SK-N-SH treated with all-trans-retinoic acid at 6 μM for 48 hours (cell line): ENCODE measurements at places on chromosomes 12 and 14.

- ATAC-seq: no peak
These were observed 257.8 kb upstream of the ARHGAP5 start for GRCh38 chr14:31819281-31819680.

DNA sequence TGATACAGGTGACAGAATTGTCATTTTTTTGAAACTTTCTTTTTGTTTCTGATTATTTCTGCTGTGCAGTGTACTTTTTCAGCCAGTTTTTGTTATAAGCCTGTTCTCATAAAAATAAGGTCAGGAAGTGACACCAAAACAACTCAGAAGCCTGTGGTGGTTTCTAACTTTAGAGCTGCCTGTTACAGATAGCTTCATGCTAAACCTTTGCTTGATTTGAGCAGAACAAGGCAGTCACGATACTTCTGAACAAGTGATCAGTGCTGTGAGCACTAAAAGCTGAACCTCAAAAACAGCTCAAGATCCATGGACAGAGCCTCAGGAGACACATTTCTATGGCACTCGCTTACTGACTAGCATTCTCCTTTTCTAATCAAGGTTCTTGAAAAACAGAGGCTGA, 82.0 kb downstream of the PRKCH start:
- ATAC-seq: no peak

DNA sequence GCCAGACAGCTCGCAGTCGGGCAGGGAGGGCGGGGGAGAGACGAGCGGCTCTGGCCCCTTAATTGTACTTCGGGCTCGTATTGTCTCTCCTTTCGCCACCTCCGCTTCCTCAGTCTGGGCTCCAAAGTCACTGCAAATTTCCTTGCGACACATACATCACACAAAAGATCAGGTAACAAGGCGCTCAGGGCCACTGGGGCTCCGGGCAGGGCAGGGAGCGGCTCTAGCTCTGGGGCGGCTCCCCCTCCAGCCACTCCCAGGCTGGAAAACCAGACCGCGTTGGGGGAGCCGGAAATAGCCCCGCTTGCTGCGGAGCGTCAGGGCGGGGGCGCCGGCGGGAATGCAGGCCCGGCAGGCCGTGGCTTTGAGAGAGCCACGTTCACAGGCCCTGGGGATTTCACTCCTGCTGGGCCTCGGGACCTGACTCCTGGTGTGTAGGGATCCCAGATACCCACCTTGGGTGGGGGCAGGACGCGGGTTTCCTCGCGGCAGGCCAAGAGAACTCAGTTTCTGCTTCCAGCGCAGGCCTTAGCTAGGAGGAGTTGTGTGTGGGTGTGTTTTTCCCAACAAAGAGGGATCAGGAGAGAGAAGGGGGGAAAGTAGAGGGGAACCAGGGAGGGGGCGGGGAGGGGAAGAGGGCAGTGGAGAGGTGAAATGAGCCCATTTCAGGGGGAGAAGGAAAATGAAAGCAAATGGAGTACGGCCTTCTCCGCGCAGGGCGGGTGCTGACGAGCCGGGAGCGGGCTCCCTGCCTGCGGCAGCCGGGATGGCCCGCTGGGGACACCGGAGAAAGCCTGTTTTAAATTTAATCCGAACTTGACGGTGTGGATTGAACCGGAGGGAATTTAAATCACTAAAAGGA, 4.4 kb upstream of the HOXC9 start:
- ATAC-seq: peak; percentile 6; the same call in 2 of the 3 replicates

GRCh38 chr12:45651029-45651428, 78.5 kb upstream of the ARID2 start:
- ATAC-seq: no peak

DNA sequence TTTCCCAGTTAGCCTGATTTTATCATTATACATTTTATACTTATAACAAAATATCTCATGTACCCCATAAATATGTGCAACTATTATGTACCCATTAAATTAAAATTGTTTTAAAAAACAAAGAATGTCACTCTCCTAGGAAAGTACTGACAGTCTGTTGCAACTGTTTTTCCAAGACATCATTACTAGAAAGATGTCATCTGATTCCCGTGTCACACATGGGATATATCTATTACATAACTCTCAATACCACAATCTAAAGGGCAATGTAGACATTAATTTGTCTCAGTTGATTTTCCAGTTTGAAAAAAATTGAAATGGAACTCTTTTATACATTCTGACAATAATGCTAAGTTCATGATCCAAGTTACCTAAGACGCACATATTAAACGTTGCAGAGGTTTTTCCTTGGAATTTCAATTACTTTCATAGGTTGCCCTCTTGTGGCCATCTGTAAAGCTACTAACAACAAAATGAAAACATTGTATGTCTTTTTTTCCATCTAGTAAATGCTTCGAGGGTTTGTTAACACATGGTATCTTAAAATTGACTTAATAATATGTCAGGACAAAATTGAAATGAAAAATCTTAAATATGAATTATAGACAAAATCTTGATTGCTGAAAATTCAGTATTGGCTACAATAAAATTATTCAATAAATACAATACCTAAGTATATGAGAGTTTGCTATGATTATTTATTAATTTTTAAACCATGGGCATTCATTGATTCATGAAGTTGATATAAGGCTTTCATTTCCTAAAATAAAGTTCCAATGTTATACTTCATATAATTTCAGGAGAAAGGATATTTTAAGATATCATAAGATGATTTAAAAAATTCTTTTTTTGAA, 131.6 kb downstream of the PPFIA2 start:
- ATAC-seq: peak; percentile 75

DNA sequence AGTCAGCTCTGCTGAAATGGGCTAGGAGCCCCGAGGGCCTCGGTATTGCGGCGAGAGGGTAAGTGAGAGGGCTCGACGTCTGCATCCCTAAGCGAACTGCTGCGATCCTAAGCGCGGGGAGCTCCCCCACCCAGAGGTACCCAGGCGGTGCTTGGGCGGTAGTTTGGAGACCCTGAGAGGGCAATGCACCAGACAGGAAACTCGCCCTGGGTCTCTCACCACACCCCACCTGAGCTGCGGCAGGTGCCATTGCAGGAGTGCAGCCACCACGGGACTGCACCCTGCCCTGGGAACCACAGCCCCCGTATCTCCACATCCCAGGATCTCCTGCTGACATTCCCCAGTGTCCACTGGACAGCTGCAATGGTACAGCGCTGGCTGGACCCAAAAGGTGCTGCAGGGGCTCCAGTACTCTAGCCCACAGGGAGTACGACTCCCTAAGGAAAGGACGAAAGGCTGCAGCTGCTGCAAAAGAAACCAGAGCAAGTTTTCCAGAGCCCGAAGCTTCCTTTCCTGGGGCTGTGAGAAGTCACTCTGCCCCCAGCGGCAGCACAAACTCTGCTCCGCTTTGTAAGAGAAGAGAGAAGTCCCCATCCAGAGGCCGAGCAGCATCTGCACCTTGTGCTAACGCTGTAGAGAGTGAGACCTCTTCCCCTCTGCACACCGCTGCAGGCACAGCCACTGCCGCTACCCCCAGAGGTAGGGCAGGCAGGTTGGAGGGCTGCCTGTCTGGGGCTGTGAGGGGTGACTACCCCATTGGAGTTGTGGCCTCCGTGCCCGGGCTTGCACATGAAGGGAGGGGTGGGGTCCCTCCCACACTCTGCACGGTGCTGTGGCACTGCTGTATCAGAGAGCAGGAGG, 31.1 kb upstream of the MON2 start:
- peak; percentile 94 for ATAC-seq

DNA sequence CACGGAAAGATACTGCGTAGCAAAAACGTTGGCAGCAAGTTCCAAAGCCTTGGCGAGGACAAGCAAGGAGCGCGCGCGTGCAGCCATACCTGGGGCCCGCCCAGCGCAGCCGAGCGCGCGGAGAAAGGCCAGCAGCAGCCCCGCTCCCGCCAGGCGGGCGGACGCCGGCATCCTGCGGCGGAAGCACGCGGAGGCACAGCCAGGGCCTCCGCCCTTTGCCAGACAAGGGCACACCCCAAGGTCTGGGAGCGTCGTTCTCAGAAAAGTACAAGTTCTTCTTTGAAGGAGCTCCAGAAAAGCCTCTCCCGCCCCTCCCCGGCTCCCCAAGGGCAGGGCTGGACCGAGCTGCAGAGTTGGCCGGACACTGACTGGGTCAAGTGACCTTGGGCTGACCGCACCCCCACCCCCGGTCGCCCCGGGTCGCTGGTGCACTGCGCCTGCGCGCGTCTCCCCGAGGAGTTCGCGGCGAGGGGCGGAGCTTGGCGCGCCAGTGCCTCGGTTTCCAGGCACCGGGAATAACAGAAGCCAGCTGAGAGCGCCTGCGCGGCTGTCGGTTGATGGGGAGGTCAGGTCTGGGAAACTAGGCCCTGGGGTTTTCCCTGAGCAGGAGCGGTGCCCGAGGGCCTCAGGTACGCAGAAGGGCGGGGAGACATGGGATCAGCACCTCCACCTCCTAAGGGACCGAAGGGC, at the start of gene ZC2HC1C:
Gene ZC2HC1C, plus strand, starts transcription at position 521 of the 690 bp plus-strand sequence. CDS start 933 bp downstream, outside the sequence.
- peak; percentile 84 for ATAC-seq

GRCh38 chr14:53384536-53384935, 231.4 kb upstream of the DDHD1 start:
- ATAC-seq: no peak

GRCh38 chr12:38905480-38906351, at the start of gene CPNE8:
Gene CPNE8 (minus strand): TSS chr12:38905591. CDS start chr12:38905534, 57 bp downstream.
- peak; percentile 33 for ATAC-seq

DNA sequence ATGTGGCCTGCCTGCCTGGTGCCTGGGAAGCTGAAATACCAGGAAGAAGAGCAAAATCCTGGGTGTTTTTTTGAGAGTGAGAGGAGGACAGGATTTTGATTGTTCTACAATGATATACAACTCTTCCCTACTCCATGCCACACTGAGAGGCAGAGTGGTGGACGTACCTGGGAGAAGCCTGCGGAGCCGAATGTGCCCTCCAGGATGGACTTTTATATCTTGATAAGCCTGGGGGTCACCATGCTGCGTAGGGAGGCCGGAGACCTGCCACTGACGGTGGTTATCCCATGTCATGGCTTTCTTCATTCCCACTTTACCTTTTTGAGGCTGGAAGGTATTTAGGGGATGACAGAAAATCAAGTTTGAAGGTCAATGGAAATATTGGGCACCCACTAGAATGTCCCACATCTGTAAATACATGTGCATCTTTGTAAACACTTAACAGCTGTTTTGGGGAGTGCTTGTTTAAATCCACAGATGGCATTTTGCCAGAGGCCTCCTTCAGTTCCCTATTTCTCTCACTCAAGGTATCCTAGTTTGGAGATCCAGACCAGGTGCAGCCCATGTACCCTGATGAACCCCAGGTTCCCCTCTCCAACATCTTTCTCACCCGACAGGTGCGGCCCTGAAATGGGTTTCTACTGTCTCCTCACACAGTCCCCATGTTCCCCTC, 1.1 kb upstream of the GLT1D1 start:
- no peak for ATAC-seq

DNA sequence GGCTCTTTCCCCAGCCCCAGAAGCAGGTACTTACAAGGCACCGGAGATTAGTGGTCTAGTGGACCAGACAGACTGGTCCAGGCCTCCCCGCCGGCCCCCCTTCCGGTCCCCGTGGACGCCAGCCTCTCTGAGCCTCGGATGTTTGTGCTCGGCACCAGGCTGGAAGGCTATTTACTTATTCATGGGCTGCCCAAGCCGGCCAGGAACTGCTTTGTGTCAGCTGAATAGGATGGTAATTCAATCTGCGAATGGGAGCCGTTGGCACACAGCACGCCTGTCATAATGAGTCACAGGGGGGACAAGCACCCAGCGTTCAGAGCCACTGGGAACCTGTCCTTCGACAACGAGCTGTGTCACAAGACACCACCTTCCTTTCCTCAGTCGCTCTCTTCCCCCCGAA, 82.3 kb downstream of the RIMBP2 start:
- ATAC-seq: peak; percentile 61; the same call in 1 of the 3 replicates

DNA sequence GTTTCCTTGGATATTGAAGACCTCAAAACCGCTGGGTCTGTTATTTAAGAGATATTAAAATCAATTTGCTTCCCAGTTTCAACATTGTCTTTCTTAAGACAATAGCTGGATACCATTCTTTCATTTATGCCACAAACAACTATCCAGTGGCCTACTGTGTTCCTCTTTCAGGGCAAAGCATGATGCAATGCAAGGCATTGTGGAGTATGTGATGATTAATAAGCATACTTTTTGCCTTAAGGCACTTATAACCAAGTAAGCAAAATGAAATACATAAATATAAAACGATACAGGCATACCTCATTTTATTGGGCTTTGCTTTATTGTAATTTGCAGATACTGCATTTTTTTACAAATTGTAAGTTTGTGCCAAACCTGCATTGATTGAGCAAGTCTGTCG, 45.5 kb downstream of the SCN8A start:
- no peak for ATAC-seq

- ATAC-seq: no peak
These were observed 46.2 kb upstream of the REP15 start for GRCh38 chr12:27650011-27650410.

DNA sequence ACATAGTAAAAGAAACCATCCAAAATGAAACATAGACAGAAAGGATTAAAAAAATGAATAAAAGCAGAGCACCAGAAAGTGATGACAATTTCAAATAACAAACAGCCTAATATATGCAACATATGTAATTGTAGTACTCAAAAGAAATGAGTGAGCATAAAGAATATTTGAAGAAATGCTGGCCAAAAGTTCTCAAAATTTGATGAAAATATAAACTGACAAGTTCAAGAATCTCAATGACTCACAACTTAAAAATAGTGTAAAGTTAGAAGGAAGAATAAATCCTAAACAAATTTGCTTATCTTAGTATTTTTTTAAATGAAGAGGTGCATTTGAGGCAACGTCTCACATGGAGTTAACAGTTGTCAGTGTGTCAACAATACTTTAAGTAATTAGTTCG, 498.9 kb downstream of the SLC6A15 start:
- peak; percentile 51 for ATAC-seq

DNA sequence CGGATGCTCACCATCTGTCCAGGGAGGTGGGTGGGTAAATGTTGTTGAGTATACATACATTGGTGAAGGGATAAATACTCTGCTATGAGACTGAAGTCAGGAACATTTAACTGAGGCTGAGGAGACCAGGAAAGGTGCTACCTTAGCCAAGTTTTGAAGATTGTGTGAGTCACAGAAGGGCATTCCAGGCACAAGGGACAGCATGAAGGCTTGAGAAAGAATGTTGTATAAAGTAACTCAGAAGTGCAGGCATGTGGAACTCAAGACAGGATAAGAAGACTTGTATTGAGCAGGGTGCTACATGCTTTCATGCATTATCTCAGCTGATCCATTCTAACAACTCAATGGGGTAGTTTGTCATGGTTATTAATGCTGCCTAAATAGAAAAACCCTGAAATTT, 112.7 kb downstream of the IPO8 start:
- ATAC-seq: no peak

- no peak for ATAC-seq
These were observed 80.4 kb downstream of the CPNE8 start for GRCh38 chr12:38825006-38825405.

- ATAC-seq: peak; percentile 77
These were observed 87.5 kb downstream of the SETD3 start for GRCh38 chr14:99393059-99393655.

GRCh38 chr12:63124778-63125177, 26.2 kb downstream of the AVPR1A start:
- no peak for ATAC-seq

DNA sequence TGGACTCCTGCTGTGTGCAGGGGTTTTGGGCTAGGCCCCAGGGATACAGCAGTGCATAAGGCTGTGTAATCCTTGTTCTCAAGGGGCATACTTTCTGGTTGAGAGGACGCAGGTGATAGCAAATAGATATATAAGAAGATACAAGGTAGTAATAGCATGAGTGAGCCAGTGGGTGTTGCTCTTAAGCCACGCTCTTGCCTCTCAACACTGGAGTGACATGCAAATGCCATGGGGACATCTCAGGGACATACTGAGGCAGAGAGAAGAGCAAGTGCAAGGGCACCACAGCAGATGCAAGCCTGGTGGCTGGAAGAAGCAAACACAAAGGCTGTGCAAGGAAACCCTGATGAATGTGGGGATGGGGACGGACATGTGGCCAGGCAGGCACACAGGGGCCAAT, 223.3 kb downstream of the CHST11 start:
- ATAC-seq: peak; percentile 74

- ATAC-seq: no peak
These were observed 279.7 kb upstream of the SOX5 start for GRCh38 chr12:24229031-24229700.
